Glutamatergic neuron (in vitro differentiated cells): ENCODE measurements at places on chromosomes 2 and 18. TPM values are rescaled to one million over a fixed set of nuclear protein-coding genes. Genes with fewer than 3 reads are reported as not detected.

The WNT6 gene
- 0.66 TPM for total RNA-seq

The VWC2L gene
- total RNA-seq: 0.15 TPM

The CXCR1 gene
- not detected for total RNA-seq

The ZNF892 gene
- total RNA-seq: 21.1 TPM

The SKOR2 gene
- total RNA-seq: 6.7 TPM

The ATP5F1A gene
- 511 TPM for total RNA-seq

The GPR75 gene
- 5.6 TPM for total RNA-seq

The ARHGAP28 gene
- 36.8 TPM for total RNA-seq

The SULT1C2 gene
- total RNA-seq: not detected

The TCF23 gene
- total RNA-seq: not detected

The ITGA4 gene
- 5.4 TPM for total RNA-seq

The DLX2 gene
- 1.4 TPM for total RNA-seq

The PSMD14 gene
- total RNA-seq: 70.6 TPM

GRCh38 chr18:48455555-48456478 lies 46.6 kb upstream of the ZBTB7C start:
- DNase-seq: no peak

DNA sequence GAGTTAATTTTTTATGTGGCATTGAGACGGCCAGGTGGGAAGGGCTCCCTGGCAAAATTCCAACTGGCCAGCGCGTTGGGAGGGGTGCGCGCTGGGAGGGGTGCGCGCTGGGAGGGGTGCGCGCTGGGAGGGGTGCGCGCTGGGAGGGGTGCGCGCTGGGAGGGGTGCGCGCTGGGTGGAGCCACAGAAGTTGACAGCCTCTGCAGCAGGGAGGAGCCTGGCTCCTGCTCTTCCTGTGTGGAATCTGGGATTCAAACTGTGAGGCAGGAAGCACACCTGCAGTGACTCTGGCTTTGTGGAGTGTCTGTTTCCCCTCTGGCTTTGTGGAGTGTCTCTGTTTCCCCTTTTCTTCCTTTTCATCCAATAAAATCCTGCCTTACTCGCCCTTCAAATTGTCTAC lies 147.9 kb upstream of the CBLN2 start:
- DNase-seq: no peak

- no peak for DNase-seq
Measured at GRCh38 chr2:28915939-28916338, 21.5 kb downstream of the WDR43 start.

DNA sequence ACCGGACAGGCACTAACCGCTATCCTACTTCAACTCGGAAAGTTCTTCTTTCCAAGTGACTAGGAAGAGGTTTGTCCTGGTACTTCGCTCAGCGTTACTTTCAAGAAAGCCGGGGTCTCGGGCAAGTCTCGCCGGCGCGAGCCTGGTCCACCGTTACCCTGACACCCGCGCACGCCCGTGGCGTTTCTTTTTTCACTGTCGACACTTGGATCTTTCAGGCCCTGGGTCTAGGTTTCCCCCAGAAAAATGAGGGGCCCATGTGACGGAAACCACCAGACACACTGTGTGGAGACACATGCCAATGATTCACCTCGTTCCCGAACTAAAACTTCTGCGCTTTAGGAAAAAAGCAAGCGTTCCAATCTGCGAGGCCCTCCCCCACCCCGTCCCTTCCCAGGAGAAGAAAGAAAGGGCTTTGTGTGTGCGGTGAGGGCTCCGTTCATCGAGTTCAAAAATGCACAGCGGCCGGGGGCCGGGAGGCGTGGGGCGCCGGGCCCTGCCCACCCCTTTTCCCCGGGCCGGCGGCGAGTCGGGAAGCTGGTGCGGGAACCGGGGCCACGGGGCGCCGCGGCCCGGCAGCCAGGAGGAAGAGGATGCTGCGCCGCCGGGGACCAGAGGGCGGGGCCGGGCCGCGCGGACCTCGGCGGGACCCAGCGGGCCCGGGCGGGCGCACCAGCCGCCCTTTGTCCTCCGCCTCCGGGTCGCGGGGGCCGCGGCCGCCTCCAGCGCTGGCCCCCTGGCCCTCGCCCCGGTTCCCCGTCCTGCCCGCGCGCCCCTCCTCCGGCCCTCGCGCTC lies 2.6 kb downstream of the ZNF521 start:
- DNase-seq: peak; percentile 52

- DNase-seq: no peak
Measured at GRCh38 chr2:98334439-98335078, 11.7 kb upstream of the CNGA3 start.

DNA sequence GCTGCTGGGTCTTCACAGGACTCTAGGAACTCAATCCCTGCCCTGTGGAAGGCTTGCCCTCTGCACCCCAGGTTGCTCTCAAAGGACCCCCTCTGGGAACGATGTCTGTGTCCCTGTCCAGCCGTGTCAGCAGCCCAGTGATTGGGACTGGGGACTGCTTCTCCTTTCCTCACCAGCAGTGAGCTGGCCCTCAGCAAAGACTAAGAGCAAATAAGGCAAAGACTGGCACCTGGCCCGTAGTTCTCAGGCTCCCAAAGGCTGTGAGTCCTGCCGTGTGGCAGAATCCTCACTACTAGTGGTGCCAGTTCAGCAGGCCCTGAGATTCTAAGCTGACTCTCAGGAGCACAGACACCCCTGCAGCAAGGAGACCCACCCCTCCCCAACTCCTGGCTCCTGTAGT lies 47.8 kb downstream of the TMEM163 start:
- no peak for DNase-seq

DNA sequence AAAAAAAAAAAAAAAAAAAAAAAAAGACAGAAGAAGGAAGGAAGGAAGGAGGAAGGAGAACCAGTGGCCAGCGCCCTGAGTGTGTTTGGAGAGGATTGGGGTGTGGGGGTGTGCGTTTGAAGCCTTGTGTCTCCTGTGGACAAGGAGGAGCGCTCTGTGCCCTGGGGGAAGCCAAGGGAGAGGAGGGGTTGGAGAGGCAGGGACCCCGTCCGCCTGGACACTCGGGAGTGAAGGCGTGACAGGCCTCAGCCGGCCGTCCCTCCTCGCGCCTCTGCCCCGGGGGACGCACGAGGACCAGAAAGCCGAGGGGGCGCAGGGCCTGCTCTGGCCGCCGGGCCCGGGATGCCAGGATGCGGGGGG lies 44.9 kb downstream of the SERTAD2 start:
- no peak for DNase-seq

DNA sequence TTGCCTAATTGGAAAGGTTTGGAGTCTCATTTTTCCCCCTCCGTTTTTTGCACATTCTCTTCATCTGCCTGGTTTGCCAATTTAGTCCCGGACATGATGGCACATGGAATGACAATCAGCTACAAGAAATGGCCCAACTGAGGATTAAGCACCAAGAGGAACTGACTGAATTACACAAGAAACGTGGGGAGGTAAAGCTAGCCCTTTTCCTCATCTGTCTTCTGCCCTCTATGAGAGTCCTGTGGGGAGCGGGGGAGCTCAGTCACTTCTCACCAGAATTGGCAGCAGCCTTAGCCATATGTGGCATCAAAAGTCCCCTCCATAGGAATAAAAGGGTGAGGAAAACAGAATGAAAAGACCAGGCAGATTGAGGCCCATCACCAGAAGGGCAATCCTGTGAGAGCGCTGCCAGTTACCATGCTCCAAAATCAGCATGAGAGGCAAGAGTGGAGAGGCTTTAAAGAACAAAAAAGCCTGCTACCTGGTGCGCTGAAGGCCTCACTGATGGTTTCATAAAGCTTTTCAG lies 11.6 kb downstream of the ATG16L1 start:
- DNase-seq: no peak

- no peak for DNase-seq
Measured at GRCh38 chr18:69659142-69659651, 258.5 kb downstream of the DOK6 start.

- DNase-seq: no peak
Measured at GRCh38 chr2:172195836-172196376, 93.2 kb upstream of the DLX2 start.

DNA sequence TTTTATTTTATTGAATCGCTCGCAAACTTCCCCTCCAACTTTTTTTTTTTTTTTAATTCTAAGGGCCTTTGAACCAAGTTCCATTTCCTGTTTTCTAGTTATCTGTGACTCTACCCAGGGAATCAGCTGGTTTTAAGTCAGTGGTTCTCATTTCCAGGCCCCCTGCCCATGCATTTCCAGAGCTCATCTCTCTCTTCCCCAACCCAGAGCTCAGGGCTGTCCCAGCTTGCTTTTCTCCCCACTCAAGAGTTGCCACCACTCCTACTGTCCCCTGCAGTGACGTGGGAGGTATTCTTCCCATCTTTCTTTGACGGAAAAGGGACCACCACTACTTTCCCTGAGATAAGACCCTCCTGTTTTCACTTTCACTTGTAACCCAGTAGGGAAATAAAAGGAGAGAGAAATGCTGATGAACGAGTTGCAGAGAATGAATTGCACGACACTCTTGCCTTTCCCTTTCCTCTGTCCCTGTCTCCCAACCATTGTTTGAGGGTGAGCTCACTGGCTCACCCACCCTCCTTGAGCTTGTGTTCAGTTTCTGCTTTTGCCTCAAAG lies 42.1 kb downstream of the TET3 start:
- DNase-seq: no peak

DNA sequence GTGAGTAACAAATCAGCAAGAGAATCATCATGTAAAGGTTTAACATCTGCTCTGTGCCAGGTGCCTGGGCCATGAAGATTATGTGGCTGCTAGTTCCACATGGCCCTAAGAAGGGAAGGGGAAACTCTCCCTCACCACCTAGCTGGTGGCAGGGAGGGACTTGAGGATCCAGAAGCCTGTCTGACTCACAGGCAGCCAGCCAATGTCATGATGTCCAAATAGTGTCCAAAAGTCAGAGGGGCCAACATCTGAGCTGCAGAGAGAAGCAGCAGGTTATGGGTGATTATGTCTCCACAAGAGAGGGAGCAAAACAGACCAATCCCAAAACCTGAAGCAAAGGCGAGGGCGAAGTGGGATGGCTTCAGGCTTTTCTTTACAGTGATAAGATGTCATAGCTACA lies 61.9 kb upstream of the SPP2 start:
- DNase-seq: no peak

DNA sequence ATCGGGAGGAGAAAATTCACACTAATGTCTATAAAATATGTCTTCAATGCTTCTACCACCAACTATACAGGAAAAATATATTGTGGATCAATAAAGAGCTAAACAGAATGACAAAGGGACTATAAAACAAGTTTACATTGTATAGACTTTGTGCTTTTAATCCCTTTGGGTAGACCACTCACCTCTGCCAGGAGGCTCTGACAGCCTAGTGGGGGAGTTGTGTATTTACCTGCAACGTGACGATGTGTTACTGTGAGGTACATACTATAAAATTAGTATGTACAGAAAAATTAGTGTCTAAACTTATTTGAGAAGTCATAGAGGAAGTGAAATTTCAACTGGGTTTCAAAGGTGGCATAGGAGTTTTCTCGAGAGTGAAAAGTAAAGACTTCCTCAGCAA lies 243.3 kb upstream of the REG3G start:
- no peak for DNase-seq

DNA sequence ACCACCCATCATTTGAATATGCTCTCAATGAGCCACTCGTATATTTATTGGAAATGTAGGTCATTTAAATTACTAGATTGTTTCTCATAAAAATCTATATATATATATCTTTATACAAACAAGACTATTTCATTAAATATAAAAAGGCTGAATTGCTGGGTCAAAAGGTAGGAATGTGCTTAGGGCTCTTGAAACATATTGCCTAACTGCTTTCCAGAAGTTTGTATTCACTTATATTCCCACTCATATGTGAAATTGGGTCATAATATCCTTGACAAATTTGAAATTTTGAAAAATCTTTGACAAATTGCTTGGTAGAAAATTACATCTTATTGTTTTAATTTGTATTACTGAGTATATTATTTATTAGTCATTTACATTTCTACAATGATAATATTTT lies 999.8 kb upstream of the CDH2 start:
- DNase-seq: no peak

- no peak for DNase-seq
Measured at GRCh38 chr2:190831941-190832340, 48.7 kb upstream of the GLS start.

DNA sequence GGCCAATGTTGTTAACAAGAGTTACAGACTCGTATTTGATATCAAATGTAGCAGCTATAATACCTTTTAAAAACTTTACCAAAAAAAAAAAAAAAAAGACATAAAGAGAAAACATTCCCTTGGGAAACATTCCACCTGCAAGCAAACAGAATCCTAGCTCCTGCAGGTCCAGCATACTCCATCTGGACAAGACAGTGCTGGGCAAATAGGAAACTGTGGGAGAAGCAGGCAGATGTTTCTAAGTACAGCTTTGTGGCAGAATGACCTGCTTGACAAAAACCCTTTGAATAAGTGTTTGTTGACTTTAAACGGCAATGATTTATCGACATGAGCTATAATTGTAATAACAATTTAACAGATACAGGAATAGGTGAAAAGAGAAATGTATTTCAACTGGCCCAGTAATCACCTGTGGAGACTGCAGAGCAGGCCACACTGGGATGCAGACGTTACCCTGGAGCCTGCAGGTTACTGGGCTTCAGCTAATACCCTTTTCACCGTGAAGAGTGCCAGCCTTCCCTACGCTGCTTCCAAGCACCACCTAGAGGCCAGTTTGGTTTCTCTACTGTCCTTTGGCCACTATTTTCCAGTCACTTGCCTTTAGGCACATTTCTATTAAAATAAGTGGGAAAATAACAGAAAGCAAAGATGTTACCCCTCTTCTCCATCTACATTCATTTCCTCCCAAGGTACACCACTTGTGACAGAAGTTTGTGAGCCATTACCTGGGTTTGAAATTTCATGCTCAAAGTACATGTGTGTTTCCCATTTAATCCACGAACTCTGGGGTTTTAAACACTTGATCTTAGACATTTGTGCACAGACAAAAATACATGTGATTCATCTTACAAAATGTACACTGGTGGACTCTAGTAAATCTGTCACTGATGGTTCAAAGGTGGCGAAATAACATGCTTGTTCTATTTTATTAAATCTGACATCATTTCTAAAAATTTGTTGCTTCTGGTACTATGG lies 96.9 kb upstream of the ZNF397 start:
- peak; percentile 46 for DNase-seq

DNA sequence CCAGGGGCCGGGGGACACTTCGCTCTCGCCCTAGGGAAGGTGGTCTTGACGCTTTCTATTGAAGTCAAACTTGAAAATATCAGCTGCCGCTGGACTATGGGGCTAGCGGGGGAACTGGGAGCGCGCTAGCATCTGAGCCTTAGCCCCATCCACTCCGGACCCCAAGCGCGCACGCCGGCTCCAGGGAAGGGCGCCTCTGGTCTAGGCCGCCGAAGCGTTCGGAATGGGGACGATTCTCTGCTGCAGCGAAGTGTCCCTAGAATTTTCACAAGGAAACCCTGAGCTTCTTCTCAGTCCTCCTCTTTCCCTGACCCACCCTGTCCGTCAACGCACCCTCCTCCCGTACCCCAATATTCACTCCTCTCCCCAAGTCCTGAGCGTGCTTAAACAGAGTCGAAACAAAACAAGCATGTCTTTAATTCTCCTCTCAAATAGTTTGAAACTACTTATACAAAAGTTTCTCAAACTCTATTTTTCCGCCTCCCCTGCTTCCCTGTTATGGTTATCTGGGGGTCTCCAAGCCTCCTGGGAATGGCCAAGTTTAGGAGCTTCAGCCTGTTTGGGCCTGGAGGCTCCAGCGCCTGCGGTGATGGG lies 5.0 kb downstream of the RAX start:
- no peak for DNase-seq

- no peak for DNase-seq
Measured at GRCh38 chr2:1754461-1755170, 10.3 kb upstream of the PXDN start.
